ENCODE measurements at places on chromosomes 7 and 10. TPM values are rescaled to one million over a fixed set of nuclear protein-coding genes. Genes with fewer than 3 reads are reported as not detected.

ITIH2 gene
- not detected for polyA plus RNA-seq

SLC26A3 gene
- polyA plus RNA-seq: not detected

STEAP2 gene
- not detected for polyA plus RNA-seq

KNDC1 gene
- polyA plus RNA-seq: 0.22 TPM

BLNK gene
- polyA plus RNA-seq: 1.9 TPM

ZNF425 gene
- not detected for polyA plus RNA-seq

MAT1A gene
- polyA plus RNA-seq: not detected

ASB10 gene
- not detected for polyA plus RNA-seq

KAZALD1 gene
- 0.15 TPM for polyA plus RNA-seq

Data from CD14-positive monocyte (primary cell).